Activated T-cell treated with anti-CD3 and anti-CD28 coated beads, Interleukin-2, amount 50 U/mL, for 4 hours (primary cell): ENCODE measurements at places on chromosomes 4 and X. TPM values are rescaled to one million over a fixed set of nuclear protein-coding genes. Genes with fewer than 3 reads are reported as not detected.

- peak; percentile 11 for DNase-seq
These were observed 20.4 kb upstream of the SEPSECS start for GRCh38 chr4:25180524-25181131.

DRD5 gene
- not detected for total RNA-seq

SLC6A14 gene
- 0.21 TPM for total RNA-seq

DNA sequence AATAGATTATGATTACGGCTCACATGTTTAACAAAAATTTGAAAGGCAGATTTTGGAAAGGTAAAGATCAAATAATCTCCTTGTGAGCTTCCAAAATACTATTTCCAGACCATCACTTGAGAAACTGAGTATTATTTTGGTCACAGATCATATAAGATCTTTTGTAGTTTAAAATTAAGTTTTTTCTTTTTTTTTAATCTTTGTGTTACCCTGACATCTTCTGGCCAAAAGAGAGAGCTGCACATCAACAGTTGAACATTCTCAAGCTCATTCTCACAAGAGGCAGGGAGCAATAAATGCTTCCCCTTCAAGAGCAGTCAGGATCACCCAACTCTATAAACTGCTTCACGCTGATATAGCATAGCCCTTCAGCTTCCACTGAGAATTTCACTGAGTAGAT is 15.9 kb downstream of the TMEM192 start:
- DNase-seq: no peak

ZNF182 gene
- total RNA-seq: 3.7 TPM

DNA sequence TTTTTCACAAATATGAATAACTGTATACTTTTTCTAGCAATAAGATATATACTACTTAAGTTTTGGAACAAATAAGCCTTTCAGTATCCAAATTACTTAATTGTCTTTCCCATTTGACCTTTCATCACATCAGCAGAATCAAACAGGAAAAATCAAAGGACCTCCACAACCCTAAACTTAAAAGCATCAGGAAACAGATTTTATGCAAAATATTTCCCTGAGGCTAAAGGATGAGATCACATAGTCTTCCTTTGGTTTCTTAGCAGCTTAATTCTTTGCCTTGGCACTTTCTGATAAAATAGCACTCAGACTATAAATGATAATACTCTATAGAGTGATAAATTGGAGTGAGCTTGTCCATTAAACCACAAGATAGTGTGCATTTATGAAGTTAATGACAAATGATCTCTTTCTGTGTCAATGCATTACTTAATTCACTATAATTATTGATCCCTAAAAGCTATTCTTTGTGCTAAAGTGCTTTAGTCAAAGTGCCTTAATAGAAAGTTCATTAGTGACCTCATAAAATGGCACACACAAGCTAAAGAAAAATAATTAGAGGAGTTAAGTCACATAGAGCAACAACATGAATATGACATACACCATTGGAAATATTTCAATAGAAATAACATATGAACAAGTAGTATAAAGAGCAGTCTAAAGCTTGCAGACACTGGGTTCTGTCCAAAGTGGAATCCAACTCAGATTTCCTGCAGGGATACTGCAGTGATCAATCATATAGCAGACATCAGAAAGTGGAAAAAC is 15.7 kb upstream of the NDST3 start:
- DNase-seq: no peak

GRCh38 chrX:40169193-40170101 is 71.7 kb upstream of the BCOR start:
- DNase-seq: peak; percentile 77
